ENCODE measurements at places on chromosomes 13 and 19.

- no peak for DNase-seq
These were observed 34.1 kb upstream of the TFDP1 start for GRCh38 chr13:113550453-113550852.

DNA sequence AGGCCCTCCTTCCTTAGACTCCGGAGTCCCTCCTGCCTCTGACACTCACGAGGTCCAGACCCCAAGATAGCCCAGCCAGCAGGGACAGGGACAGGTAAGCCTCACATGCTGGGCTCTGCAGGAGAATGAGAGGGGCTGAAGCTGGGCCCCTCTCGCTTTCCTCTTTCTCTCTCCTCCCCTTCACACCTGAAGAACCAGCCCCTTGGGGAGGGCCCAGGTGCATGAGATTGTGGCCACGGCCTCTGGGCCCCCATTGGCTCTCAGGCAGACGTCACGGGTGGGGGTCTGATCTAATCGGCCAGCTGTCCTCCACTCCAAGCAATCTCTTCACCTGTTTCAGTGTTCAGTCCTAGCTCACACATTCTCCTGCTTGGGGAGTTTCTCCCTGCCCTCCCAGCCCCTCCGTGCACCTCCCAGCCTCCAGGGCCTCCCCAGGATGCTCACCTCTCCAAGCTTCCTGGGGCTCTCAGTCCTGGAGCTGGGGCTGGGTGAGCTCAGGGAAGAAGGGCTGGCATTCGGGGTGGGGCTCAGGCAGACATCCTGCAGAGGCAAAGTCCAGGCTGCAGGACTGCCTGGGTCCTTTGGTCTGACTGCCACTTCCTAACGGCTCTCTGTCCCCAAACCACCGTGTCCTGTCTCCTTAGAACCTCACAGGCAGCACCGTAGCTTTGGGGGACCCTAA is 2.8 kb downstream of the TMEM150B start:
- DNase-seq: no peak

GRCh38 chr19:47510516-47511127 is 4.2 kb downstream of the NAPA start:
- DNase-seq: no peak

GRCh38 chr13:42834946-42835345 is 53.6 kb downstream of the FAM216B start:
- no peak for DNase-seq

GRCh38 chr13:76512721-76513145 is 373.5 kb downstream of the KCTD12 start:
- DNase-seq: no peak

- DNase-seq: no peak
These were observed 6.8 kb upstream of the BCAT2 start for GRCh38 chr19:48817585-48818124.

DNA sequence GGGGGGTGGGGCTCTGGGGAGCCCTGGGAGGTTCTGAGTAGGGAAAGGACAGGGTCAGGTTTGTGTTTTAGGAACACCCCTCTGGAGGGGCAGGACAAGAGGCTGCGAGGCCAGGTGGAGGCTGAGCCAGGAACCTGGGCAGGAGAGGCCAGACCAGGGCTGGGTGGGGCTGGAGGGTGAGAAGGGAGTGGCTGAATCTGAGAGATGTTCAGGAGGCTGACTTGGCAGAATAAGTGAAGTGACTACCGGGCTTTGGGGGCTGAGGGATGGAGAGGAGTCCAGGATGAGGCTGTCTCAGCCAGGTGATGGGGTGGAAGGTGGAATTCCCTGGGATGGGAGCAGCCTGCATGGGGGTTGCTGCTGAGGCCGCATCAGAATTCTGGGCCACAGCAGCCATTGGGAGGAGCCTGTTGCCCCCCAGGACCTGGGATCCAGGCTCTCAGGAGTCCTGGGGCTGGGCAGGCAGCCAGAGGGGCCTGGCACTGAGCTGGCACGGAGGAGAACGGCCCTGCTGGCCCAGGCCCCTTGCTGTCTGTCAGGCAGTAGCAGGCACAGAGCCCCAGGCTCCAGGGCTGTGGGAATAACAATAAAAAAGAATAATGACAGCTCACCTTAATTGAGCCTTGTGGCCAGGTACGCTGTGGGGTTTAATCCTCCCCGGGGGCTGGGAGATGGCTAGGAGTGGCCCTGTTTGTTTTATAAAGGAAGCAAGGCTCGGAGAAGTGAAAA is 3.3 kb downstream of the PPP5C start:
- no peak for DNase-seq
